B cell (primary cell): ENCODE measurements at places on chromosomes 3 and 15. TPM values are rescaled to one million over a fixed set of nuclear protein-coding genes. Genes with fewer than 3 reads are reported as not detected.

The GOLGA8R gene
- 4.8 and 5.9 TPM in 2 replicates for total RNA-seq

The ARGFX gene
- not detected in 2 replicates for total RNA-seq

GRCh38 chr15:79960502-79961212 is 10.3 kb downstream of the BCL2A1 start:
- DNase-seq, result no peak

The MESP2 gene
- not detected in 2 replicates for total RNA-seq

DNA sequence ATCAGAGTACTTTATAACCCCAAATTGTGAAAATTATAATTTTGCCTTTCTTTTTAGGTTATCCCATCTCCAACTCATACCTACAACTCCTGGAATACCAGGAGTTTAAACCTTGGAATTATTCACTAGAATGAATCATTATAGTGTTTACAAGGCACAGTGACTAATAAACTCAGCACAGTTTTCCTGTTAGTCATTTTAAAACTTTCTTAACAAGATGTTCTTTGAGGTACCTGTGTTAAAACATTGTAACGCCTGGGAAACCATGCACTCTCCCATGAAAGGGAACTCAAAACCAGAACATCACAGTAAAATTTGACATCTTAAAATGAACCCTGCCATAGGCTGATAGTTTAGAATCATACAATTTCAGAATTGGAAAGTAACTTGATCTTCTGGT is 132.4 kb upstream of the OSTN start:
- no peak for DNase-seq

The PLCB2 gene
- total RNA-seq, result 155 and 166 TPM in 2 replicates
